ENCODE measurements at places on chromosomes 13 and 19. TPM values are rescaled to one million over a fixed set of nuclear protein-coding genes. Genes with fewer than 3 reads are reported as not detected.

KCNN4 gene
- total RNA-seq, result 3.5 TPM

MATK gene
- total RNA-seq, result 6.4 TPM

CEACAM4 gene
- 4.0 TPM for total RNA-seq

LRG1 gene
- total RNA-seq, result 13.5 TPM

ASF1B gene
- total RNA-seq, result 0.14 TPM

All from thoracic aorta (tissue), 2 donors.